ENCODE measurements at places on chromosomes 5 and 9.

GRCh38 chr5:10474521-10475075 is 32.9 kb downstream of the ROPN1L start:
- DNase-seq, result peak; percentile 71

DNA sequence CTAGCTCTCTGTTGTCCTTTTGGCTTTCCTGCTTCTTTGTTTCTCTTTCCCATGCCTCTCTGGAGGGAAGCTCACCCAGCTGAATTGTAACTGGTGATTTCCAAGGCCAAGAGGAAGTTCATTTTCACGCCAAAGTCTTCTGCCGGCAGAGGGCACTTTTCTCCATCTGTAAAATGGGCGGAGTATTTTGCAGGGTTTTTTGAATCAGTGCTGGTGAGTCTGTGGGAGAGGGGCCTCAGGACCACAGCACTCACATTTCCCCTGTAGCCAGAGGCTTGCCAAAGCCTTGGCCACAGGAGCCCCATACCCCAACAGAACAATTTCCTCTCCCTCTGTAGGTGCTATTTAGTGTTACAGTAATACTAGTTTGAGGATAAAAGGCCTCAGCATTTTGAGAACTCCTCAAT is 42.3 kb upstream of the MATR3 start:
- DNase-seq, result no peak

- DNase-seq, result no peak
Observed at GRCh38 chr5:172115541-172115982, 72.5 kb downstream of the STK10 start.

GRCh38 chr5:165457859-165458481 is 1952.6 kb downstream of the MAT2B start:
- DNase-seq, result peak; percentile 35

GRCh38 chr5:53110156-53110555 is 599 bp upstream of the MOCS2 start:
- no peak for DNase-seq
